RWPE2 (cell line): ENCODE measurements at places on chromosomes 1 and 21.

- DNase-seq = no peak
These were observed 413.1 kb downstream of the PTPRU start for GRCh38 chr1:29649189-29650040.

DNA sequence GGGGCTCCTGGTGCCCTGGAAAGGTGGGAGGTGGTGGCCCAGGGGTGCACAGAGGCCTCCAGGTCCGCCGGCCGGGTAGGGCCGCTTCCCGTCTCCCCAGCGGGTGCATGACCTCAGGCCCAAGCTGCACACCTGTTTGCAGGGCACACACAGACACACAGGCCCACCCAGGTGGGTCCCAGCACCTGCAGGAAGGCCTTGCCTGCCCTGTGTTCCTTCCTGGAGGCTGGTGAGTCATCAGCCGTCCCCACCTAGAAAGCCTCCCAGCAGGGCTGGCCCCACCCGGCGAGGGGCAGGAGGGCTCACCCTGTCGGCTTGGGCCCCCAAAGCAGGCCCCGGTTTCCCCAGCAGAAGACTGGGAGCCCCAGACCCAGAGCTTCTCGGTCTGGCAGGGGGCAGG lies 23.6 kb upstream of the TTLL10 start:
- no peak for DNase-seq

- no peak for DNase-seq
These were observed 122.0 kb downstream of the LMO4 start for GRCh38 chr1:87450615-87451209.

DNA sequence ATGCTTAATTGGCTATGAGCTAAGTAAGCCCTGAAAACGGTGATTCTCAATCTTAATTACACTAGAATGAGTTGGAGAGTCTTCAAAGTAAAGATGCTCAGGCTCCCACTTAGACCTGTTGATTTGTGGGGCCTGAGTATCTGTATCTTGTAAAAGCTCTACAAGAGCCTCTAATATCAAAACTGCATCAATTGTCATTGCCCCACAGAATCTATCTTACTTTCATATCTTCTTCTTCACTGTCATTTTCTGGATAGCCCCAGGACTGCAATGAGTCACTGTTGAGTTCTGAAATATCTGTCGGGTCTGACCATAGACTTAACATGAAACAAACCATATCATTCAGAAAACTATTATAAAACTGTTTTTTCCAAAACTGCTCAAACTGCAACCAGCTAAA lies 102.8 kb upstream of the SERTAD4 start:
- no peak for DNase-seq

DNA sequence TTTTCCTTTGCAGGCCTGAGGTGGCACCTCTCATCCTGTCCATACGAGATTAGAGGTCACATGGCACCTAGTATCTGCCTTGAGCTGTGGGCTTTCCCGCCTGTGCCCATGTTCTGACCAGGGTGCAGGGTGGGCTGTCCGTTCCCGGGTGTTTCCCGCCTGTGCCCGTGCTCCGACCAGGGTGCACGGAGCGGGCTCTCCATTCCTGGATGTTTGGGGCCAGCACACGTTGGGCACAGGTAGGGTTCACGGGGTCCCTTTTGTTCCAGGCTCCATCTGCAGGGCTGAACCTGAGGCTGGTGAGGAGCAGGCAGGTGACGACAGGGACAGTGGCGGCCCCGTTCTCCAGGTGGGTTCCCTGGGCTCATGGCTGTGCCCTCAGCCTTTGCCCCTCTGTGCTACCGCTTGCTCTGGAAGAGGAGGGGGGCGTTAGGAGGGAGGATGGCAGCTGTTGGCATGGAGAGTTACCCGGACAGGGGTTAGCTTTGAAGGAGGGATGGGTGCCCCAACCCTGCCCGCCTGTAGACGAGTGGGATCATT lies 10.0 kb downstream of the RRP1 start:
- no peak for DNase-seq
